Skeletal muscle cell (primary cell): ENCODE measurements at places on chromosomes 7 and 10.
A peak's percentile ranks its signal among the peaks of the same experiment; 100 is the strongest.

GRCh38 chr10:62652114-62652513 is 152.4 kb upstream of the ADO start:
- peak; percentile 45 for DNase-seq

DNA sequence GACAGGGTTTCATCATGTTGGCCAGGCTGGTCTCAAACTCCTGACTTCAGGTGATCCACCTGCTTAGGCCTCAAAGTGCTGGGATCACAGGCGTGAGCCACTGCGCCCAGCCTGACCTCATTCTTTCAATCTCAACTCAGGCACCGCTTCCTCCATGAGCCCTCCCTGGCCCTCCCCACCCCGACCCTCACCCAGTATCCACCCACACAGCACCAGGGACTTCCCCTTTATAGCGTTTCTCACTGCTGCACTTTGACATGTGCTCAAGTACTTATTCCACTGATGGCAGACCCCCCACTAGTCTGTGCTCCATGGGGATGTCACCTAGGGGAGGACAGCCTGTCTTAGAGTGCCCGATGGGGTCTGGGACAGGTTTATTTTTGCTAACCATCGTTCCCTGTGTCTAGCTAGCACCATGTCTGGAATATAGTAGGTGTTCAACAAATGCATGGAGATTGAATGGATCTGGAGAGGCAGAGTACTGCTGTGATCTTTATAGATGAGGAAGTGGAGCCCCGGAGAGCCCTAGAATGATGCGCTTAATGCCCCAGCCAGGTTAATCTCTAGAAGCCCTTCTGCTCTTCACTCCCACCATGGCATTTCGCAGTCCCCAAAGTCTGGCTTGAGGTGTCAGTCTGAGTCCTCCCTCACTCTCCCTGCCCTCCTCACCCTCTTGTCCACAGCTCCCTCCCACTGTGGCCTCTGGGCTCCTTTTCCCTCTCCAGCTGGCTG is 258.8 kb downstream of the RPS24 start:
- no peak for DNase-seq

DNA sequence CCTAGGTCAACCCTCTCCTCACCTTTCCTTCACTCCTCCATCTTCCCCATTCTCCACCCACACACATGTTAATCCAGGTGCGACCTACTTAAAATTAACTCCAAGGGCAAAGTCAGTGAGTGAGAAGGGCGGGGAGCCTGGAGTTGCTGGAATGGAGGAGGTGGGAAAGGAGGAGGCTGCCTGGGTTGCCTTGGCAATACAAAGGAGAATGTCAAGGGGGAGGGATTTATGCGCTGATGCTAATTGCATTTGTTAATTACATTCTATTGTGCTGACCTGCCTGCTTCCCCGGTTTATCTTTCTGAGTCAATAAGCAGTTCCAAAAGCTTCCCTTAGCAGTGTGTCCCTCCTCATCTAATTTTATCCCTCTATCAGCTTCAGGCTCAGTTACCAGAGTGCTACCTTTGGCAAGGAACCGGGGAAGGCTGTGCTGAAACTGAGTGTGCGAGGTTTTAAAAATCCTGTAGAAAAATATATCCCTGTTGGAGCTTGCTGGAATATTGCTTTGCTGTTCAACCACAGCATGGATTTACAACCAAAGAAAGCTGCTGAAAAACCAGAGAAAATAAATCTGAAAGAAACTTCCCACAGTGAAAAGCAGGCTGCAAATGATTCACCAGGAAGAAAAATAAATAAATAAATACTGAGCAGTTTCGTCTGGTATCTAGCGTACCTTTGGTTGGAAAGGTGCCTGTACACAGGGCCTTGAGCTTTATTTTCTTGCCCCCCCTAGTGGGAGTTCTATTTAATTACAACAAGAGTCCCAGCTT is 113.2 kb upstream of the DGKB start:
- DNase-seq: peak; percentile 17

DNA sequence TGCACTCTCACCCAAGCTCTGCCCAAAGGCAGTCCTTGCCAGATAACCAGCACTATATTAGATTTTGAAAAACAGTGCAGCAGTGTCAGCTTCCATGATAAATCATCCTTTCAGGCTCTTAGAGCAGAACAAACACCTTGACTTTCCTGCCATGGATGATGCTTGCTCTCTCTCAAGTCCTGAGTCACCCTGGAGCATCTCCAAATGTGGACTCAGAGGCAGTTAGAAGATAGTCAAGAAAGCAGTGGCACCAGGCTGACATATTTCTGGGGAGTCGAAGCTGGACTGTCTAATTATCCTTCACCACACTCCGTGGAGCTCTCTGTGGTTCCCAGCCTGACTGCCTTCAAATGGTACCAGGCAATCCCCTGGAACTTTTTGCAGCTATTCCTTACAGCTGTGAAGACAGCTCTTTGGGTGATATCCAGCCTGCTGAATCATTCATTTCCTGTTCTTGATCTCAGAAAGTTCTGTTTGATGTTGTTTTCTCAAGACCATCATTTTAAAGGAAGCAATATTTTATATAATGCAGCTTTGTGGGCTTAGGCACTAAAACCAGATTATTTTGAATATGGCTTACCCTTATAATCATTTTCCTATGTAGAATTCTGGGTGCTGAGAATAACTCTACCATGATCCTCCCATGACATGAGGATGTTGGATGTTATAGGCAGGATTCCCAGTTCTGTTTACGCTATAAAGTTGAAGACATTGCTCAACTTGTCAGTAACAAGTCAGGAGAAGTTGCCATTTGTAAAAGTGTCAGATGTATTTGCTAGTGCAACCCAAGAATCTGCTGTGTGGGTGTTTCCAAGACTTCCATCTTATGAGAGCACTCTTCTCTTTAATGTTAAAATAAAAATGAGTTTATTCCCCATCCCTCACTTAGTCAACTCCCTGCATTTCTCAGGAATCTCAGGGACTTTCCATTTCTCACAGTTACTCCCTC is 233.8 kb downstream of the C7orf25 start:
- DNase-seq: peak; percentile 98

DNA sequence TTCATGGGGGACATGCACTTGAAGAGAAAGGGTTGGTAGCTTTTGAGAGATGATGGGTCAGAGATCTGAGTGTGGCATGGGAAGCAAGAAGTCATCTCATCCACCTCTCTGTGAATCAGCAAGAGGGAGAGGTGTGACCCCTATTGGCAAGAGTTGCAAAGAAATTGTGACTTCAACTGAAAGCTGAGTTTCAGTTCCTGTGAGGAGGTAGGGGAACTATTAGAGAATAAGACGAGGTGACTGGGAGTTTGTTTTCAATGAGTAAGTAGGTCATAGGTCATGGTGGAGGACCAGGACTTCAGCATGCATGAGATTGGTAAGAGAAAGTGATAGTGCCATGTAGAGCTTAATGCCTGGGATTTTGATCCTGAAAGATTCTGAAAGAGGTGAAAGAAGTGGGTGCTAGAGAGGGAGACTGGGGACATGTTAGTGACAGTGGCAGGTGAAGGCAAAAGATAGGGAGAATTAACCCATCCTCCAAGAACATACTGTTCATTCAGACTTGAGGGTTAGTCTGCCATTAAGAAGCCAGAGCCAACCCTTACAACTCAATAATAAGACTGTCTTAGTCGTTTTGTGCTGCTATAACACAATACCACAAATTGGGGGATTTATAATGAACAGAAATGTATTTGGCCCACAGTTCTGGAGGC is 75.5 kb upstream of the CAPZA2 start:
- no peak for DNase-seq

DNA sequence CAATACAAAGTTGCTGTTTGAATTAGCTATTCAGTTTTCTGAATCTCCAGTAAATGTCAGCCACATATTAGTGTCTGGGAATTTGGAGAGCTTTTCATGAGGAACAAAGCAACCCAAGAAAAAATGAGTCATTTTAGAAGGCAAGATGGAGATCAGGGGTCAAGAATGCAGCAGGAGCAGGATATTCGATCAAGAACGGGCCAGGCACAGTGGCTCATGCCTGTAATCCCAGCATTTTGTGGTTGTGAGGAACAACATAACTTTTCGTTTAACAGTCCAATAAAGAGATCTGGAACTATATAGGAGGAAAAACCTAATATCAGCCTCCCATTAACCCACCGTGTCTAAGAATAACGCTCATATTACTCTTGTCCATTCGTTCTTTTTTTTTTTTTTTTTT is 600.5 kb downstream of the MAGI2 start:
- DNase-seq: no peak

GRCh38 chr10:60508831-60509230 is 119.2 kb upstream of the ANK3 start:
- DNase-seq: no peak

GRCh38 chr10:83680470-83680891 is 458.8 kb upstream of the GHITM start:
- DNase-seq: no peak

DNA sequence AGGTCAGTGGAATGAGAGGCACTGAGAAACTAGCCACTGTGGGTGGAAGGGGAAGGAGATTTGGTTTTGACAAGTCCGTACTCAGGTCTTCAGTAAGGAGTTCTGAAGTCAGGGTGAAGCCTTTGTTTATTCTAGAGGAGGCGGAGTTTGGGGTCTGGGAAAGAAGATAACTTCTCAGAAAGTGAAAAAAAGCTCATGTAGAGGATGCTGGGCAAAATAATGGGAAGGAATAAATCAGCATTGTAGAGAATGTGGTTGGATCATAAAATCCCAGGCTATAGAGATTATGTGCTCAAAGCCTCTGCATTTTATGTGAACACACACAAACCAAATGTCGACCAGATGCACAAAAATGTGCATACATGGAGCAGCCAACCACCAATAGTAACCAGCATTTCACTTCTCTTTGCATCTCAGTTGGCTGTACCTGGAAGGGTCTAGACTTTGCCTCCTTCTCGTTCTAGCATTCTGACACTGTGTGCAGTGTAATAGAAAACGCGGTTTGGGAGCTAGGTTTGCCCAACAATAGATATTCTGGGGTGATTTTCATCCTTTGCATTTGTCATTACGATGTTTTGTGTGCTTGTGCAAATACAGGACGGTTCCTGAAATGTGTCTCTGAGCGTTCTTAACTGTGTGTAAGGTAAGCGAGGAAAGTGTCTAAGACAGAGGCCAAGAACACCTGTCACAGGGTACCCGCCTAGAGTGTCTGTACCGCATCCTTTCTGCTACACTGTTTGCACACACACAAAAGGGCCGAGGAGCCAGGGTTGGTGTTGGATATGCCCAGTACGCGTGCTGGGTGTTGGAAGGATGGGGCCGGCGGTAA is 603 bp upstream of the HECW1 start:
- DNase-seq: no peak
